ENCODE measurements at places on chromosomes 3 and 15.

DNA sequence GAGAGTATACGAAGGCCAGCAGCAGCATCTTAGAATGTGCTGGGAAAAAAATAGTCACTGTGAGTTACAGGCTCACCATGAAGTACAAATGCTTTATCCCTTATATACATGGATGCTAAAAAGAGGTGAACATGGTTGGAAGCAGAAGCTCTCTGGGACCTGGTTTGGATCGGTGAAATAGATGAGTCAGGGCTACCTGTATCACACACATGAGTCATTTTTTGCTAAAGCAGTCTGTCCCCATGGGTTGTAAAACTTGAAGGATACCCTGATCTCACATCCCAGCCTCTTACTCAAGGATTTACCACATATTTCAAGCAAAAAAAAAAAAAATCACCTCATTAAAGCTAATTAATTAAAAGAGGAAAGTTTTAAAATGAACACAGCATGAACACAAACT lies 6.9 kb upstream of the SERPINI2 start:
- no peak for DNase-seq

DNA sequence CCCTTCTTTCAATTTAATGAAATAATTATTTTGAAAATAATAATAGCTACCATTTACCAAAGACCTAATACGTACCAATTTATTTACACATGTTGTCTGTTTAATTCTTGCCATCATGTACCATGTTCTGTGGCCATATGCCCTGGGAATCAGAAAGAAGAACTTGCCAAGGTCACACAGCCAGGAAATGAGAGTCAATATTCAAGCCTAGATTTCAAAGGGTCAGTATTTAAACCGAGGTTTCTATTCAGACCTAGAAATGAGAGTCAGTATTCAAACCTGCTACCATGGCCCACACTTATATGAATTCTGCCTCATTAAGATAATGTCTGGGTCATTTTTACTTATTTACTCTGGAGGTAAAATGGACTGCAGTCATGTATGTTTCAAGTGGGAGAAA lies 103.6 kb upstream of the TBL1XR1 start:
- no peak for DNase-seq

DNA sequence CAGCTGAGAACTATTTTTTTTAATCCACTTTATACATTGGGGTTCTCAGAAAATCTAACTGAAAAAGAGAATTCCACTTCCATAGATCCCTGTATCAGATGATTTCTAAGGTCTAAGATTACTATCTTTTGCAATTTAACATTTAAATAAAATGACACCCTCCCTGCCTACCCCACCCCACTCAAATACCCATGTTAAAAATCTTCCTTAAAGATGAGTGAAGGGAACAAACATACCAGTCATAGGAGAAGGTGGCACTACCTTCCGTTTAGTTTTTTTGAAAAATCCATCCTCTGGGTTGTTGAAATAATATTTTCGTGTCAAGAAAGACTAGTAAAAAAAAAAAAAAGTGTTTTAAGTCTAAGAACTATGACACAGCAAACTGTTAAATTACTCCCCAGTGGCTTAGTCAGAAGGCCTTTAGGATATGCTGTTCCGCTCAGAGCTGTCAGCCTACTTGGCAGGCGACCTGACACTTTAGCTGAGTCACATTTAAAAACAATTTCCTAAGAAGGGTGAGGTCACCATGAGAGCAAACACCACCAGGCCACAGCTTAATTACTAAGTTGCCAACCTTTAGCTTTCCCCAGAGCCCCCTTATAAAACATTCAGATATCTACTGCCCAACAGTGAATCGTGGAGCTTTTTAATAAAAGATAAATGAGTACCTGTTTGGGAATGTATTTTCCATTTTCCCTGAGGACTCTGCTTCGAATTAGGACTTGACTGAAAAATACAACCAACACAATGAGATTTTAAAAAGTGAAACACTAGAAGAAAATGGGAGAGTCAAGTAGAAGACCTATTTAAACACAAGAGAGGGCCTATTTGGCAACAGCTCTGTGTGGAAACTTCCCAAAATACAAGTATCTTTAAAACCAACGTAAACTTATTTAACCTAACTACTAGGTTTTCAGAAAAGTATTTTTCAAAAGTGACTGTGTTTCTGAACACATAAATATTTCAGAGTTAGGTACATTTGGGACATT lies 9.6 kb downstream of the EMC3 start:
- DNase-seq = peak; percentile 52

- DNase-seq = no peak
Measured at GRCh38 chr3:136151219-136151618, 44.9 kb downstream of the MSL2 start.

GRCh38 chr3:88076712-88077111 lies 17.7 kb downstream of the ZNF654 start:
- no peak for DNase-seq

GRCh38 chr3:46987743-46988401 lies 8.4 kb downstream of the NBEAL2 start:
- no peak for DNase-seq

GRCh38 chr3:114089675-114090074 lies 33.1 kb downstream of the QTRT2 start:
- DNase-seq = no peak

DNA sequence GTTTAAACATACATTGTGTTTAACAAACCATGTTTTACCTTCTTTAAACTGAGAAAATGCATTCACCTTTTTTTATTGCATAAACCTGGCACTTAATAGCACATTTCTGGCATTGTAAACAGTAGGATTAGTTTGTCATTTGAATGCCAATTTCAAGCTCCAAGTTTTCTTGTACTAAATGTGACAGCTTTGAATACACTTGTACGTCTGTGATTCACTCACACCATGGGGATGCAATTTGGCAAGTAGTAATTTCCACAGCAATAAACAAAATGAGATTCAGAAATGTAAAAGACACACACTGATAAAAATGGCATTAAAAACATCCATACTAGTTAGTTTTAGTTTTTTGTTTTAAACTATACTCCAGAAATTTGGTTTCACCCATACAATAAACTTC lies 598.9 kb downstream of the SI start:
- DNase-seq = no peak

DNA sequence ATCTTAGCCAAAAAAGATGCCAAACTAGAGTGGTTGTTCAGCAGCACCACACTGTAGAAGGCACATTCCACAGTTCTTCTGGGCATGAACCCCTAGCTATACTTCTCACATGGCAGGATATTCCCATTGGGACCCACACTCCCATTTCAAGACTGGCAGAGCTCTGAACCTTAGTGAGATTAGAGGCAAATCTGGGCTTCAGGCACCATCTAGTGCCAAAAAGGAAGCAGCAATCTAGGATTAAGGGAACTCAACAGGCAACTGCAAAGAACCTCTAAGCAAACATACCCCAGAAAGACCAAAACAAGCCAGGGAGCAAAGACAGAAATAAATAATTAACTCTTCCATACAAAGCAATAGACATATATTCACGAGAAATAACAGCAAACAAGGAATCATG lies 66.2 kb downstream of the TAFA4 start:
- no peak for DNase-seq

GRCh38 chr15:96732704-96733103 lies 402.2 kb downstream of the NR2F2 start:
- no peak for DNase-seq

DNA sequence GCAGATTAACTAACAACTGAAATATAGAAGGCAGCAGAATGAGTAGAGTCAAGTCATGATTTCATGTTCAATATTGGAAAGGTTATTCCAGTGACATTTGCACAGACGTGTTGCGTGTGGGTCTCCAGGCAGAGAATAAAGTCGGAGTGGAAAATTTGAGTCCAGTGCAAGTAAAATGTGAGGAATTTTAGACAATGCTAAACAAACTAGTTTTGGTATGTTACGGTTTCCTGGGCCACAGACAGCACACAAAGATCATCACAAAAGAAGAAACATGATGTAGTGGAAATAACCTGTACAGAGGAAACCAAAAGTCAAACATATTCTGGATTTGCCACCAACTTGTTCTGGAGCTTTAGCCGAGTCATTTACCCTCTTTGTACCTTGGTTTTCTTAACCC lies 367 bp downstream of the OR4F6 start:
- DNase-seq = no peak

DNA sequence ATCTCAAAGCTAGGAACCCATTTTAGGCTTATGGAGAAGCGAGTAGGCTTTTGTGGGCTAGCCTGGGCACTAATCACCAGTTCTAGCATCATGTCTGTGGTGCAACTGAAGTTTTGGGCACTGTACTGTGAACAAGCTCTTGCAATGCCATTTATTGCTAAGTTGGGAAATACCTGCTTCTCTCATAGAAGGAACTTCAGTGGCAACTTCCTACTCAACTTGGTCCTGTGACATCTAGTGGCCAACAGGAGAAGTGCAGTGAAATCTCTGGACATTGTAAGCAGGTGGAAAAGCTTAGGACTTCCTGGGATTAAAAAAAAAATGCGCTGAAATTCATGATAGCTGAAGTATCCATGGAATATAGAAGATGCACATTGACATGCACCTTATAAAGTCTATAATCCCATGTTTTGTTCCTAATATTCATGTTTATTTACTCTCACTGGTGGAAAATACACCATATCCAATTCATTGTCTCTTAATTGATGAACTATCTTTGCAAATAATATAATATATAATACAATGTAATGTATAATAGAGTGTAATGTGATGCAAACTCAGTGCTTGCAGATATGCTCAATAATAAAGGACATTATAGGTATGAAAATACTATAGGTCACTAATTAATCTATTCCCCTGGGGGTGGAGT lies 6.5 kb upstream of the ALDH1A3 start:
- DNase-seq = peak; percentile 69

- no peak for DNase-seq
Measured at GRCh38 chr15:60469893-60470641, 8.9 kb downstream of the ICE2 start.

- no peak for DNase-seq
Measured at GRCh38 chr3:39062180-39062579, 10.4 kb downstream of the WDR48 start.

GRCh38 chr15:40006646-40007045 lies 32.3 kb downstream of the SRP14 start:
- DNase-seq = no peak

DNA sequence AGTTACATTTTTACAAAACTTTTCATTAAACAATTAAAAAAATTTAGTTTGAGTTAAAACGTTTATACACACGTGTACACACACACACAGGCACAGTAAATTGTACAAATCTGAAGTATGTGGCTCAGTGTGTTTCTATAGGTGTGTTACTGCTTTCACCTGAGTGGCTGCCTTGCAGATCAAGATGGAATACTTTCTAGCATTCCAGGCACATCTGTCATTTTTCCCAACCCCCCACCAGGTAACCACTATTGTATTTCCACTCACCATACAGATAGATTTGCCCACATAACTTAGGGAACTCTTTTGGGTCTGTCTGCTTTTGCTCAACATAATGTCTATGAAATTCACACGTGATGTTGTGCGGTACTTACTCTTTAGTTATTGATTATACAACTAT lies 141.1 kb downstream of the PTPRG start:
- no peak for DNase-seq

GRCh38 chr3:99114565-99115291 lies 213.2 kb upstream of the DCBLD2 start:
- DNase-seq = no peak

GRCh38 chr15:49507261-49507660 lies 84.2 kb downstream of the FGF7 start:
- DNase-seq = no peak

DNA sequence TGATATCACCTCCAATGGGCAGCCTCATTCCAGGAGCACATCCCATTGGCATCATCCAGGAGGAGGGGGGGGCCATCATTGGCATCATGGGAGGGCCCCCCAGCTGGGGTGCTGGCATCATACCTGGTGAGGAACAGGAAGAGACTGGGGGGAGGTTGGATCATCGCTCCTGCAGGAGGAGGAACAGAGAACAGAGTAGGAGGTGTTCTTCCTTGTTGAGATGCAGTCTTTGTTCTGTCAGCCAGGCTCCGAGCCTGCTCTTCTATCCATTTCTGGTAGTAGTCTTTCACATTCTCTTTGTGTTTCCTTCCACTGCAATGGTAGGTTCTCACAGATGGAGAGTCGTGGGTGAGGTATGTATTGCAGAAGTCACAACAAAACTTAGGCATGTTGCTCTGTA lies 16.7 kb upstream of the ERICH6 start:
- no peak for DNase-seq

DNA sequence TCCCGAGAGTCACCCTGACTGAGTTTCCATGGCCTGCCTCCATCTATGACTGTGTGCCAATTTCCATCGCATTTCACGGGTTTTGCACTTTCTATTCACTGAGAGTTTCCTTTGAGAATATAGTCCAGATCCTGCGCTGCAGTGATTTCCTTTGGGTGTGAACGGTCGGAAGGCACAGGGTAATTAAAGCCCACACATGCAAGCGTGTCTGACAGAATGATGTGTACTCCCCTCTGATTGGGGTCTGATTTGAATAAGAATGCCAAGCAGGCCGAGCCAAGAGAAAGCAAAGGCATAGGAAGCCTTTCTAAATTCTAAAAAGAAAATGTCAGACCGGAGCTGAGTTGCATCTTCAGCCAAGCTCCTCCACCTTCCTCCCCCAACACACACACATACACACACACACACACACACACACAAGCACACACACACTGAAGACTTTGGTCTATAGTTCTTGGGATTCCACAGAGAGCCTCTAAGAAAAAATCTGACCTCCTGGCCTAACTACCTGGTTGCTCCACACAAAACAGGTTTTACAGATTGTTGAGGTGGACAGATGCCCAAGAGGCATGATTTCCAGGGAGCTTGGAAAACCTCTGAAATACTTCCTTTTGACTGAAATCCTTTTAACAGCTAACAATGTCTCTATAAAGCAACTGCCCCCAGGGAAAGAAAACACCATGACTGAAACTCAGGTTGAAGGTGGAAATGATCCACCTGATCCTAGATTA lies 59.7 kb upstream of the LRRN1 start:
- no peak for DNase-seq

DNA sequence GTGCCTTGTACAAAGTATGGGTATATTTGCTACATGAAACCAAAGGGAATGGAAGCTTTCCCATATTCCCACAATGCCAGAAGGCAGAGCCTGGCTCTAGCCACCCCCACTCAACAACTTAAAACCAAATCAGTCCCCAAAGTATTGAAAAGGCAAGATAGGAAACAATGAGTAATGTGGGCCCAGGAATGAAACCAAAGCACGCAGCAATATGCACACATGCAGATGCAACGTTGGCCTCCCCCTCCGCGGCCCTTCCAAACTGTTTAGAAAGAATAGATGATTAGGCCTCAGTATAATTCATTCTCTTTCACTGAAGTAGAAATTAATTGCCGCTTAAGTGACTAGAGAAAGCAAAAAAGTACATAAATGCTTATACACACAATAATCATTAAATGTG lies 59.1 kb downstream of the THRB start:
- DNase-seq = no peak

GRCh38 chr3:115581362-115582135 lies 41.8 kb upstream of the GAP43 start:
- DNase-seq = no peak

Measured in head of caudate nucleus (tissue), 42 donors.